ENCODE measurements at places on chromosomes 6 and 20. TPM values are rescaled to one million over a fixed set of nuclear protein-coding genes. Genes with fewer than 3 reads are reported as not detected.

The ETV7 gene
- total RNA-seq, result 0.11 TPM

The NR2E1 gene
- 0.25 TPM for total RNA-seq

The CRIP3 gene
- 21.3 TPM for total RNA-seq

DNA sequence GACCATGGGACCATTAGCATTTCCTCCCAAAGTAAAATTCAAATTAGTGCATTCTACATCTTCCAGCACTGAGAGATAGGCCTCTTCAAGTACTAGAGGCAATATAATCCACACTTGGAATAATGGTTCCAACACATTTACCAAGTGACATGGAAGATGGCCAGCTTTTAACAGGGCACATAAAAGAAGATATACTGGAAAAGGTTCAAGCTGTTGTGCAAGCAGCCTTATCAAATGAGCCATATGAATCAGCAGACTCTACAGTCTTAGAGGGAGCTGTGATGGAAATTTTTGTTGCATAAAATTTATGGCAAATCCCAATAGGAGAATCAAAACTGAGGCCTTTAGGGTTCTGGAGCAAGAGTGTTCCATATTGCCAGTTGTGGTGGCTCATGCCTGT lies 526.6 kb upstream of the IRAK1BP1 start:
- no peak for DNase-seq

- no peak for DNase-seq
Observed at GRCh38 chr20:3515379-3516170, 44.8 kb downstream of the ATRN start.

DNA sequence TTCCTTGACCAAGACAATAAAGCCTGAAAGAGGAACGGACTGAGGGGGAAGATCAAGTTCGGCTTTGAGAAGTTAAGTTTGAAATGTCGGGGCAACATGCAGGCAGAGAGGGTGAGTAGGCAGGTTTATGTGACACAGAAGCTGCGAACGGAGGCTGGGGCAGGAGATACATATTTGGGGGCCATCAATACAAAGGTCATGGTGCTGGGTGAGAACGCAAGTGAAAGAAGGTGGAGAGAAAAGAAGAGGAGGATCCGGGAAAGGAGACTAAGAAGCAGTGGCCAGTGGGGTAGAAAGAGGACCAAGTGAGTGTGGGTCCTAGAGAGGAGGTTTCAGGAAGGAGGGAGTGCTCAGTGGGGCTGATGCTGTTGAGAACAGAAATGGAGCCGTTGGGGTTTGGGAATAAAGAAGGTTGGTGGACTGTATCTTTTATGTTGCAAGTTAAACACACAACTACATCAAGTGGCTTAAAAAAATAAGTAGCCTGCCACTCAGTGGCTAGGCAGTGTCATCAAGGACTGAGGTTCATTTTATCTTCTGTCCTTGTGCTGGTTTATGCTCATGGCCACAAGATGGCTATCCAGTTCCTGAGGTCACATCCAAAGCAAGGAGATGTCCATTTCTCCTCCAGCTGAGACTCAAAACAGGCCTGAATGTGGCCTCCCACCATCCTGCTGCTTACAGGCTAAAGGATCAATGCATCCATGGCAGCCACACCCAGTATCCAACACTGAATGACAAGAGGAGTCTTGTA lies 1.7 kb upstream of the BLCAP start:
- DNase-seq, result no peak

- no peak for DNase-seq
Observed at GRCh38 chr6:47292944-47293343, 16.8 kb downstream of the TNFRSF21 start.

- no peak for DNase-seq
Observed at GRCh38 chr6:110188791-110189190, 8.6 kb downstream of the CDC40 start.

Measured in neural progenitor cell (in vitro differentiated cells).